Right ventricle myocardium superior (tissue), 1 donor: ENCODE measurements at places on chromosomes 13 and 19. TPM values are rescaled to one million over a fixed set of nuclear protein-coding genes. Genes with fewer than 3 reads are reported as not detected.

DNA sequence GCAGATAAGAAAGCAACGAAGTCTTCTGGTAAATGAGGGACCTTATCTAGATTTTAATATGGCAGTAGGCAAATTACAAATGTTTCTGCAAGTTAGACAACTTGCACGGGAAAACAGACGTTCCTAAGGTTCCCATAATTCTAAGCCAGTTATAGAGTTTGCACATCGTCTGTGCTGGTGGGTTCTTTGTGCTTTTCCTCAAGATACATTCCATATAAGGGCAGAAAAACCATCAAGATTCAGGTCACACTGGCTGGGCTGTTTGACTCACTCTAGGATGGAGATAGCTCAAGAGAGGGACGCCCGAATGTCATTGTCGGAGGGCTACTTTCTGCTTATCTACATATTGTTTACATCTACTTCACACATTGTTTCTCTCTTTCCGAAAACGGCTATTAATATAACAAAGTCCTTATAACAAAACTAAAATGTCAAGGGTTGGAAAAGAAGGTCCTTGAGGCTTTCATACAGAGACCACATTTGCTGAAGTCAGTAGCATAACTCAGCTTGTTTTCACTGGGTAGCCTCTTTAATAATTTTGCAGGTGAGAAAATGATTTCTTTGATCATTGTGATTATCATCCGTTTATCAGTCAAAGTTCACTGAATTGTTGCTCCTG, 44.4 kb downstream of the SOX1 start:
- no peak for DNase-seq

DNA sequence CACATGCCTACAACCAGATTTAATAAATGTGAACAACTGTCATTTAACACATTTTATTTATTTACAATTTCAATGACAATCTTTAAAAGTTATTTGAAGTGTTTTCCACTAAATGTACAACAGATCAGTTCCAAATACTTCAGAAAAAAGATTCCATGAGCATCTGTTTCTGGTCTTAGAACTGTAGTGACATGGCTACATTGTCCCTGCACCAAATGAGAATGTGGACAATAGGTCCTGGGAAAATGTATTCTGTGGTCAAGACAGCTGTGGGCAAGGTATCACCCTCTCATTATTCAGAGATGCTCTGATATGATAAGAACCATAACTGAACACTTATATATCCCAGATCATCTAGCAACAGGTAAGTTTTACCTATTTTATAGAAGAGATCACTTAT, 43.7 kb downstream of the ELF1 start:
- no peak for DNase-seq

DNA sequence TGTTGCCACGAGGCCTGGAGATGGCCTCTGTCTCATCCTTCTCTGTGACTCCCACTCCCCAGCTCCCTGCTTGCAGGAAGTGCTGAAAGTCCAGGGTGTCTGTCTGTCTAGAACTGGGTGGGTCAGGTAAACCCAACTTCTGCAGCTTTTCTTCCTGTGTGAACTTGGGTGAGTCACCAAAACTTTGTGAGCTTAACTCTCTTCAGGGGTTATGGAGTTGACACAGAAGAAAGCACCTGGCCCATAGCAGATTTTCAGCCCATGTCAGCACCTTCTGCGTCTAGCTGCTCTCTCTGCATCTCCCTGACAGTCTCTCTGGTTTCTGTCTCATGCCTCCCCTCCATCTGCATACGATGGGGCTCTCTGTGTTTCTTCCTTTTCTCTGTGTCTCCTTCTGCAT, 4.2 kb upstream of the CACNG7 start:
- no peak for DNase-seq

DNA sequence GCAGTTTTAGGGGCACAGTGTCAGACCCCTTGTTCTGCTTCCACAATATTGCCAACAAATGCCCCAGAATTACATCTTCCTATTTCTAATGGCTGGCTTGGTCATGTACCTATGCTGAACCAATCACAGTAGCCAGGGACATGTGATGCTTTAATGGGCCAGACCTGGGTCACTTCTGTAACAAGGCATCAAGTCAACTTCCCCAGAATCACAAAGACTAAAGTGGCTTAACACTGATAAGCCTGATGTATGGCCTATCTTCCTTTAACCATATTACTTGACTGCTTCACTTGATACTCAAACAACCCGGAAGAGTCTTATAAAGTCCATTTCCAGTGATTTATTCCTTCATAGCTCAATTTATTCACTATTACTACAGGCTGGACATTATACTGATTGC, 19.6 kb downstream of the LNX2 start:
- DNase-seq = no peak

CD33 gene
- total RNA-seq = 7.0 TPM

DCT gene
- total RNA-seq = 0.22 TPM
